Stimulated activated effector memory CD8-positive, alpha-beta T cell treated with anti-CD3 and anti-CD28 coated beads, Interleukin-12 subunit alpha, Interleukin-12 subunit beta, amount 100 ng/mL, for 72 hours (primary cell): ENCODE measurements at places on chromosomes 1 and 21.

DNA sequence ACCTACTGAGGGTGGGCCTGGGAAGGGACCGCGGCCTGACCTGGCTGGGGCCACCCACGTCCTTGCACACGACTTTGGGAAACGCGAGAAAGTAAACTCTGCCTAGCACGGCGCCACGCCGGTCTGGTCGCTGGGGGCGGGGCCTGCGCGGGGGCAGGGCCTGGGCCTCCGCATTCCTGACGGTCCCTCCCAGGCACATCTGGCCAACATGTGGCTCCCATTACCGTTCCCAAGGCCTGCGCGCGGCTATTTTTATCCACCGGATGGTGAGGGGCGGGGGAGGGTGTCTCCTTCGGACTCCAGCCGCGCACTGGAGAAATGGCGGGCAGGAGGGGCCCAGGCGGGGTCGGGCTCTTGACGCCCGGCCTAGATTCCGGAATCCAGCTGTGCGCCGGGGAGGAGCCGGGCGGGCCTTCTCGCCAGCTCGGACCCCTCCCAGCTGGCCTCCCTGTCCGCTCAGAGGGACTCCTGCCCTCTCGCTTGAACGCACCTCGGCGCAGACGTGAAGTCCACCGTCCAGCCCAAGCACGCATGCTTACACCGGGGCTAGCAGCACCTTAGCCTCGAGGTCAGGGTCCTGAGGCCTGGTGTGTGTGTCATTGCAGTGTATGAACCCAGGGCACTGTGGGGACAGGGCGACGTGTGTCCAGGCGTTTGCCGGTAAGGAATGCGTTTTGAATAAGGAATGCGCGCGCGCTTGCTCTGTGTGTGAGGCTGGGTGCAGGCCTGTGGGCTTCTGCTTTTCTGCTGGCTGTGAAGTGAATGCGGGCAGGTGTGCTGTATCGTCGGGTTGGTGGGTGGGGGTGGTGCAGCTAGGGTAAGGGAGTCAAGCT is 2.1 kb downstream of the EVA1B start:
- DNase-seq: no peak

- no peak for DNase-seq
Observed at GRCh38 chr1:87435484-87435883, 106.8 kb downstream of the LMO4 start.

- DNase-seq: no peak
Observed at GRCh38 chr1:42422737-42423136, 33.1 kb downstream of the ZMYND12 start.

- no peak for DNase-seq
Observed at GRCh38 chr1:28800324-28800723, 11.6 kb upstream of the OPRD1 start.

GRCh38 chr1:164524810-164525209 is 34.2 kb upstream of the PBX1 start:
- no peak for DNase-seq

DNA sequence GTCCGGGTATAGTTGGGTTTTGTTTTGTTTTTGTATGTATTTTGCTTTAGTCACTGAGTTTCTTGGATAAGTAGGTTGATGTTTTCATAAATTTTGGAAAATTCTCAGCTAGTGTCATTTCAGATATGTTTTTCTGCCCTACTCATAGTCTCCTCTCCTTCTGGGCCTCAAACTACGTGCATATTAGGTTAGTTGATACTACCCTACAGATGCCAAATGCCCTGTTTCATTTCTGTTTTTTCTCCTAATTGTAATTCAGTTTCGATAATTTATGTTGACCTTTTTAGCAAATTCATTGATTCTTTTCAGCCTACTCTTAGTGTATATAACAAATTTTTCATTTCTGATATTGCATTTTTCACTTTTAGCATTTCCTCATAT is 268.6 kb upstream of the RGS18 start:
- no peak for DNase-seq

DNA sequence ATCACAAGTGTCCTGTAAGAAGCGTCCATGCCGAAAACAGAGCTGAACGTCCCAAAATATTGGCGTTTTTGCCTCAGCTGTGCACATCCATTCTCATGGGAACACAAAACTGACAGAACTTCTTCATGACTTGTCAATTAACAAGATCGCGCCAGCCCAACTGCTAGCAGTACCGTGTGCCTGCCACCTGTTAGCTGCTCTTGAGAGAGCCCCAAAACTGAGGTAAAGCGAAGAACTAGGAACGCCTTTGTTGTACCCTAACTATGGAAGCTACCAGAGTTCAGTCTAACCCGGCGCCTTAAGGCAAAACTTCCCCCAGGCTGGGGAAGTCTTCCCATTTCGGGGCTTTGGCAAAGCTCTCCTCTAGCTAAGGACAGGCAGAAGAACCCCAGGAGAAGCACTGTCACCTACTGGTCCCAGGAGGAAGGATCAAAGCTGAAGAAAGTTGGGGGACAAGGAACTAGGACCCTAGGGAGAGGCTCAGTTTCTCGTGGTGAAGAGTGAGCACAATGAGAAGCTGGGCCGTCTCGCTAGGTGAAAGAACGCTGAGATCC is 719 bp downstream of the EYA3 start:
- DNase-seq: no peak

DNA sequence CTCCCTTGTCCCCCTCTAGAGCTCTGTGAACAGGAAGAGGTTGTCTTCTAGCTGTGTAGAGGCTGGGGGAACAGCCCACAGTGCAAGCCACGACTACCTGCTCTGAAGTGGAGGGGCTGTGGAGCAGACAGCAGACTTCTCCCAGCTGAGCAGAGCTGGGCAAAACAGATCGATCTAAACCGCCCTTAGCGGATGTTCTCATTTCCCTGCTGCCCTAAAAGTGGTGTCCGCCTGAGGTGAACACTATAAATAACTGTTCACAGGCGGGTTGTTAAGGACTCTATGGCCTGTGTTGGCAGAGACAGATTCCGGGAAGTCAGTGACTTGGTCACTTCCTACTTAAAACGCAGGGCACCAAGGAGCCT is 203.2 kb downstream of the RHOU start:
- no peak for DNase-seq

DNA sequence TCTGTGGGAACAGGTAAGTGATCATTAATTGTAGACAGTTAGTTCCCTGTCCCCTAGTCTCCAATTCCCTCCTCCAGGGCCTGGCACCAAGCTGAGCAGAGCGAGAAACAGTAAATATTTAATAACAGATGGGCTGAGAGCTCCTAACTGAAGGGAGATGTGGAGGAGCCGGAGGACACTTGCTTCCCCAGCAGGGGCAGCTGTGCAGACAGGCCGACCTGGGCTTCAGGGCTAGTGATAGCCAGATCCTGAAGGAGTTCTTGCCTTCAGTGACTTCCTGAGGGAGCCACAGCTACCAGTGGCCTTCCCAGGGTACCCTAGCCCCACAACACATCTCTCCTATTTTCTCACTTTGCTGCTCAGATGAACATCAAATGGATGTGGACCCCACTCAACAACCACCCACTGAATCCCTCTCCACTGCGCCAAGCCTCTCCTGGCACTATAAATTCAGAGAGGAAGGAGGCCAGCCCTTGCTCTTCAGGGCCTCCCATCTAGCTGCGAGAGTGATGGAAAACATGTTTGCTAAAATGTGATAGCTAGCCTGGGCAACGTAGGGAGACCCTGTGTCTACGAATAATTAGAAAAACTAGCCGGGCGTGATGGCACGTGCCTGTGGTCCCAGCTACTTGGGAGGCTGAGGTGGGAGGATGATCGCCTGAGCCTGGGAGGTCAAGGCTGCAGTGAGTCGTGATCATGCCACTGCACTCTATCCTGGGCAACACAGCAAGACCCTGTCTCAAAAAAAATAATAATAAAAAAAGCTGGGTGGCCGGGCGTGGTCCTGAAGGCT is 26.9 kb upstream of the SYNC start:
- no peak for DNase-seq

DNA sequence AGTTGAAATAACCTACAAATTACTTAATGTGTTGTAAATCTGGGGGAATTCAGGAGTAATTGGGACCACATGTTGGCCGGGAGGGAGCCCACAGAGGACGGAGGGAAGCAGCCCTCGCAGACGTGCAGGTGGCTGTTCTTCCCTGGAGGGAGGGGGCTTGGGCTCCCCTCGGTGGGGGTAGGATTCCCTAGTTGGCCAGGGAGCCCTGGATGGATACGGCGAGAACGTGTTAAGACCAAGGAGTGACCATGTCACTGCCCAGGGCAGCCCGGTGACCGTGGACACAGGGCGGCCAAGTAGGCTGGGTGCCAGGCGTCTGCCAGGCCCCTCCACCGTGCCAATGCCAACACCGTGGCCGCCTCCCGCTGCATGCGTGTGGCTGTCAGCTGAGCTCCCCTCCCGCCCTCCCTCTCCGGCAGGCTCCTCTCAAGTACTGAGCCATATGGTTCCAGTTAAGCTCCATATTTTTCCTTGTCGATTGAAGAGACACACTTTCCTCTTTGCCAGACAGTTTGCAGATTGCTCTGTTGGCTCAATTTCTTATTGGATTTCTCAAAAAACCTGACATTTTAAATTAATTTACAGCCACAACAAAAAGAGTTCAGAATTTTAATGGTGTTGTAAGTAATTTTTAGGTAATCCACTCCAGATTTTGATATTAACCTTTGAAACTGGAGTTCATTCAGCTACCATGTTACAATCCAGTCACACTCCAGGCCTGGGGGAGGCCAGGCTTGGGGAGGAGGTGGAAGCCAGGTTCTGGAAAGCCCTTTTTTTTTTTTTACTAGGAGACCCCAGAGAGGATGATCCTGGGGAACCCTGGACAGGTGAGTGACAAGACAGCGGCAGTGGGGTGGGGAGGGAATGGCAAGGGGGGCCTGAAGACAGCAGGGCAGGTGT is 71.2 kb downstream of the CASZ1 start:
- DNase-seq: no peak

GRCh38 chr1:155125511-155125945 is 2.1 kb upstream of the EFNA1 start:
- DNase-seq: no peak

GRCh38 chr1:98389809-98390208 is 271.7 kb upstream of the SNX7 start:
- no peak for DNase-seq

GRCh38 chr1:100249155-100249536 is 488 bp downstream of the DBT start:
- DNase-seq: no peak

DNA sequence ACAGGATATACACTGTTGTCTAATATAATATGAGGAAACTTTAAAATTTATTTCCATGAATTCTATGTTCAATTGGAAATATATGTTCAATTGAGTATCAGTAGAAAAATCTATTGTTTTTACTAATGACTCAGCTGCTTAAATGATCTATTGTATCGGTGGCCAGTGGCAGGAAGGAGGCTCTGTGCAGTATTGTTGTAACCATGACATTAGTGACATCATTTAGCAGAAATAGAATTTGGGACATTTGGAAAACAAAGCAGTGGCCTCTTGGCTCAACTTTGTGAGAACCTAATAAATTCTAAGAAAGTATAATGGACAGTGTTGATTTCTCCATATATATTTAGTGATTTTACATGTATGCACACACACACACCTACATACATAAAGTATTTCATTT is 257.4 kb downstream of the PDE4B start:
- DNase-seq: no peak

DNA sequence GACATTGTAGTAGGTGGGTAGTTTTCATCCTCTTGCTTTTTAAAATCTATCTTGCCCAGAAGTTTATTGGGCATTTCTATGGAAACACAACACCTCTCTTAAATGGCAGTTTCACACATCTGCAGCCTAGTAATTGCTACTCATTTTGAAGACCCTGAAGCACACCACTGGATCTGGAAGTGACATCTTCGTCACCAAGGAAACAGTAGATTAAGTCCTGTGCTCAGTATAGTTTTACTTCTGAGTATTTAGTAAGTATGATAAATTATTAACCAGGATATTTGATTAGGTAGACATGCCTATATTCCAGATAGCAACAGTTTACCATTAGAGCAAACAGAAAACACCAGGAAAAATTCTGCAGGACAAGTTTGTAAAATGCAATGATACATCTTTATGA is 48.7 kb downstream of the UCK2 start:
- no peak for DNase-seq

GRCh38 chr1:206709772-206710459 is 25.2 kb downstream of the MAPKAPK2 start:
- DNase-seq: no peak

DNA sequence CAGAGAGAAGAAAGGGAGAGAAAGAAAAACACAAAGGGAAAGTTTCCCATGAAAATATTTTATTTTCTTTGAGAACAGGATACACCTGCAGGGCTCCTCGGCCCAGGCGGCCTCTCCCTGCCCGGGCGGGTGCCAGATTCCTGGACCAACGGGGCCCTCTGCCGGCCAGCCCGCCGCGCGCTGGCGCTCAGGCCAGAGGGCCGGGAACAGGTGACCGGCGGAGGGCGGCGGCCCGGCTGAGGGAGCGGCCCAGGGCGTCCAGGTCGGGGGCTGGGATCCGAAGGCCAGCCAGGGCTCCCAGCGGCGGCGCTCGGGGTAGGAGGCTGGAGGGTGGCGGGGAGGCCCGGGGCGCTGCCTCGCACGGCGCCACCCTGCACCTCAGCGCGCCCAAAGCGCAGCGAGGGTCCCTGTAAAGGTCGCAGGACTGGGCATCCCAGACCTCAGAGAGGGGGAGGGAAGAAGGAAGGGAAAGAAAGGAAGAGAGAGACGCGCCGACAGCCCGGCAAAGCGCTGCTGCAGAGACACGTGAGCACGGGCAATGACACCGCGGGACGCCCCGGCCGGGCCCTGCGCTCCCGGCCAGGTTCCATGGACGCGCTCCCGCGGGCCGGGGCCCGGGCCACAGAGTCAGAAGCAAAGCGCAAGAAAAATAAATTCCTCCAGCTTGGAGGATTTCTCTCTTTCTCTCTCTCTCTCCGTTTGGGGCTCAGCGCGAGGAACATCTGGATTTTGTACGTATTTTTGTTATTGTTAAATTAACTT is 927 bp downstream of the WNT9A start:
- DNase-seq: peak; percentile 67

DNA sequence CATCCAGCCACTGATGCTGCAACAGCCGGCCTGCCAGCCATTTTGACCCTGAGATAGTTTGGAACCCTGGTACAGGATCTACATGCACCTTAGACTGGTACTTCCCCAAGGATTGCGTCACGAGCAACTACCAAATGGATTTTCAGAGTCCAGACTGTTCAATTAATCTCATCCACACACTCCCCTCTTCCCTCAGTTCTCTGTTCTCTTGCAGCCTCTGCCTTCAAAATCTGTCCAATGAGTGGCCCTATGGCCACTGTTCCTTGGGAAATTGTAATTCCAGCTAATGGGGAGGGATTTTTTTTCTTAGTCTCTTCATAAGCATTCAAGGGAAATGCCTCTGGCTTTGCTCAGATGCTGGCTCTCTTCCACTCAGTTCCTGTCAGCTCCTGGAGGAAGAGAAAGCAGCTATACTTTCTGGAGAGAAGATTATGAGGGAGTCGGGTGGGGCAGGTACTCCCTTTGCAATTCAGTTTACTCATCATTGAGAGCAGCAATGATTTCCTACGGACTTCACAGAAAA is 19.8 kb upstream of the UAP1 start:
- no peak for DNase-seq
